ENCODE measurements at places on chromosomes 16 and 17.
A peak's percentile ranks its signal among the peaks of the same experiment; 100 is the strongest.

DNA sequence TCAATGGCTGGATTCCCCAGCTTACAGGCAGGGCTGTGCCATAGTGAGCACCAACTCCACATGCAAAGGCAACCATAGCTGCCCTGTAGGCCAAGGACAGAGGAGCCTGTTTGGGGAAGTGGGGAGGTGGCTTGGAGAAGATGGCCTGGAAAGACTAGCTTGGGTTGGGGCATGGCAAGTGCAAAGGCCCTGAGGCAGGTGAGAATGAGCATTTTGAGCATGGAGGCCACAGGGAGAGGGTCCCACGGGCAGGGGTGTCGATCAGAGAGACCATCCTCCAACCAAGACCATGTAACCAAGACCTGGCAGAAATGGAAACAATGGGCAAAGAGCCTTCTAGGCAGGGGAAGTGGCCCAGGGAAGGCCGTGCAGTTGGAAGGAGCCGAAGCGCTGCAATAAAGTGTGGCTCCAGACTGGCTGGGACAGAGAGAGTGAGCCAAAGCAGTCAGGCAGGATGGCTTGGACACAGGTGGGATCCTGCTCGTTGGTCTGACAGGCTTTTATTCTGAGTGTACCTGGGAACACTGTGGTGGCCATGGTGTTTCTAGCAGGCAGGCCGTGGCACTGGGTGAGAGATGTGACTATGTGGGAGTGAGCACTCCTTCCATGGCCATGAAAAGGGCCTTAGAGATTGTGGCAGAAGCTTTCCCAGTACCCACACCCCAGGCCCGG lies 24.8 kb upstream of the MPRIP start:
- DNase-seq = no peak

- DNase-seq = peak; percentile 78
Measured at GRCh38 chr16:50665128-50665878, 15.8 kb downstream of the SNX20 start.

- no peak for DNase-seq
Measured at GRCh38 chr16:3095869-3096268, 3.2 kb downstream of the ZSCAN10 start.

DNA sequence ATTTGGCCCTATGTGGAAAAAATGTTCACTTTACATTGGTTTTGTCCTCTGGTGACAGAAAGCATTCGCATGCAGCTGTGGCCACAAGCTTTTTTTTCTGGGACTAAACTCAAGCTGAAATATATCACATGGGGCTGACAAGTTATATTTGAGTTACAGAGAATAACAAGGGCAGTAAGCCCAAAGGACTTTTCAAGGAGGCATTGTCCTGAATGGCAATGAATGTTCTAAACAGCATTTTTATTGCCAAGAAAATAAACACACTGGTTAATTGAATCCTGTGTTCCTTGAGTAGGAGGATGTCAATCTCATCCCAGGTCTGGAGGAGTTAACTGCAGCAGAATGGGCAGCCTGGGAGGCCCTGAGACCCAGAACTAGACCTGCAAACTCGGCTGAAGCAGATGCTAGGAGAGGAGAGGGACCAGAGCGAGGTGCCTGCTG lies 114.5 kb downstream of the COPRS start:
- DNase-seq = no peak

- DNase-seq = no peak
Measured at GRCh38 chr17:179066-179432, 2.4 kb downstream of the DOC2B start.

- DNase-seq = peak; percentile 99
Measured at GRCh38 chr17:21286066-21286770, 1.7 kb downstream of the MAP2K3 start.

DNA sequence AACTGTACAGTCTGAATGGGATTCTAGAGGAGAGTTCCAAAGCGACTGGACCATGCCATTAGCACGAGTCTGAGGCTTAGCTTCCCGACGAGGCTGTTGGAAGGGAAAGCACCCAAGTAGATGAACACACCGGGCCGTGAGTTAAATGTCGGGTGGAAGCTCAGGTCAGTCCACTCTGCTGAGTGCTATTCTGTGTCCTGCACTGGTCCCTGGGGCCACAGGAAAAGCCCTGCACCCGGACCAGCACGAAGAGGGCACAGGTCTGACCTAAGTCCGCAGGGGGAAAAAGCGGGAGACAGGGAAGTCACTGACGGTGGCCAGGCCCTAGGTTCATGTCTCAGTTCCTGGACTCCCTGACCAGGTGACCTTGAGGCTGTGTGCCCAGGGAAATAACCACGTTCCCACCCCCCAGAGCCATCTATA lies 44.1 kb upstream of the RBFOX3 start:
- no peak for DNase-seq

GRCh38 chr17:62090021-62090824 lies 25.1 kb upstream of the MED13 start:
- no peak for DNase-seq

DNA sequence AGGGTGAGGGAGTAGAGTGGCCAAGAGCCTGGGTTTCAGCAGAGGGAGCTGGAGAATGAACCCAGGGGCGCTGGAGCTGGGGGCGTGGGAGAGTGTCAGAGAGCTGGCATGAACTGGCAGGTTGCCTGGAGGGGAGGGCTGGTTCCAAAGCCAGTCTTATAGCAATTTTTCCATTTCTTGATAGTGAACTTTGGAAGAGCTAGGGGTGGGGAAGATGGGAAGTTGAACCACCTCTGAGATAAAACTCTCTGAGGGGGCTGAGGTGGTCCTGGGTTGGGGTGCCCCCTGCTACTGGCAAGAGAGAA lies 36.9 kb downstream of the ADGRG5 start:
- no peak for DNase-seq

GRCh38 chr17:76501018-76501826 lies at the start of gene RHBDF2:
TSS of gene RHBDF2 (minus strand) at chr17:76501423. CDS start at chr17:76481524, 19,899 bp downstream.
- DNase-seq = peak; percentile 83

DNA sequence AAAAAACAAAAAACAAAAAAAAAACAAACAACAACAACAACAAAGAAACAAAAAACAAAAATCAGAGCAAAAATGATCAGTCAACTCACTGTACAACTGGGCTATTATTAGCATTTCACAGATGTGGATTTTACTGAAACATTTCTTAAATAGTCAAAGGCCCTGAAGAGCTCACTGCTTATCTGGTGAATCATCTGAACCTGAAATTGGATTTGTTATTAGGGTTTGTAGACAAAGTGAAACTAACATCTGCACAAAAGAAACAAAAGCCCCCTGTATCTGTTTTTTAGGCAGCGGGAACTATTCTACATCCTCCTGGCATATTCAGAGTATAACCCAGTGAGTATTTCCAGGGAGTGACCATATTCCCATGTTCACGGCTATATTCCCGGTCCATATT lies 32.6 kb upstream of the KSR1 start:
- peak; percentile 14 for DNase-seq

GRCh38 chr16:75742424-75743047 lies 16.2 kb upstream of the CPHXL start:
- DNase-seq = peak; percentile 8

DNA sequence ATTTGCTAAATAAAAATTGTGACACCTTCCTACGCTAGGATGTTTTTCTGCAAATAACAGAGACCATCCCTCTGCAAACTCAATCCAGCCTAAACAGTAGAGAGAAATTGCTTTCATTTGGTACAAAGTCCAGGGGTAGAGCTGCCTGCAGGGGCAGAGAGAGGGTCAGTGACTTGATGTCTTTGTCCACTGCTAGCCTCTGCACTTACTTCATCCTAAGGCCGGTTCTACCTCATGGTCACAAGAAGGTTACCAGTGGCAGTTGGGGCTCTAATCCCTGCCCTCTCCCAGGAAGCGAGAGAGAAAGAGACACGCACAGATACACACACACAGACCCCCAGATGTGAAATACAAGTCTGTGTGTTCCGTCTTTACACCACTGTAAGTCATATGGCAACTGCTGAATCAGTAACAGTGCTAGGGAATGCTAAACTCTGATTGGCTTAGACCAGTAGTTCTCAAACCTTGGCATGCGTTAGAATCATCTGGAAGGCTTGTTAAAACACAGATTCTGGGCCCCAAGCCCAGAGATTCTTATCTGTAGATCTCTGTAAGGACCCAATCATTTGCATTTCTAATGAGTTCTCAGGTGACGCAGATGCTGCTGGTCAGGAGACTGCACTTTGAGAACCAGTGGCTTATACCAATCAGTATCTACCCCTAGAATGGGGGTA lies 13.1 kb upstream of the LPCAT2 start:
- DNase-seq = peak; percentile 41

GRCh38 chr16:35746281-35746962 lies 2287.0 kb downstream of the TP53TG3F start:
- DNase-seq = no peak

- DNase-seq = peak; percentile 73
Measured at GRCh38 chr17:27651411-27652345, 20.7 kb downstream of the LGALS9 start.

GRCh38 chr17:15265131-15265530 lies at the start of gene PMP22:
TSS of gene PMP22 (minus strand) at chr17:15265326. CDS start at chr17:15260727, 4,599 bp downstream.
- no peak for DNase-seq

GRCh38 chr16:65981057-65981456 lies 385.4 kb upstream of the CDH5 start:
- DNase-seq = no peak

DNA sequence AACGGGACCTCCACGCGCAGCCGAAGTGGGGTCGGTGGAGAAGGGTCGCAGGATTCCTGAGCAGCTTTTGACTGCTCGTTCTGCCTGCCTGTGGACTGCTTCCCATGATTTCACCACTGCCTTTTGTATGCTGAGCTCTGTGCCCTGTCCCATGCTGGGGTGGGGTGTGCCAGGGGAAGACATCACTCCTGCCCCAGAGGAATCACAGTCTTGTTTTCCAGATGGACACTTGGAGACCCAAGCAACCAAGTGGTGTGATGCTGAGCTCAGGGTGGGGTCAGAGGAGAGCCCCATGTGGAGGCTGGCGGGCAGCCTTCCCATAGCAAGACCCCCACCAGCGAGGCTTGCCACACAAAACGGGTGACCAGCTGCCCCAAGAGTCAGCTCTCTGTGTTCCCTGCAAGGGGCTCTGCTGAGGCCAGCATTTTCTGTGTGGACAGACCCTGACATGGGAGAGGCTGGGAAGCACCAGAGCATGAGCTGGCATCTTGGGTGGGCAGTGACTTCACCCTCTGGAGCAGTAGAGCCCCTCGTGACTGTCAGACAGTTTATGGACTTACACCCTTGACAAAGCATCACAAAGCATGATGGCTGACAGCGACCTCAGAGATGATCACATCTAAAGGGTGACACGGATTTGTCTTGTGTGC lies 111.9 kb downstream of the GNAO1 start:
- DNase-seq = no peak

DNA sequence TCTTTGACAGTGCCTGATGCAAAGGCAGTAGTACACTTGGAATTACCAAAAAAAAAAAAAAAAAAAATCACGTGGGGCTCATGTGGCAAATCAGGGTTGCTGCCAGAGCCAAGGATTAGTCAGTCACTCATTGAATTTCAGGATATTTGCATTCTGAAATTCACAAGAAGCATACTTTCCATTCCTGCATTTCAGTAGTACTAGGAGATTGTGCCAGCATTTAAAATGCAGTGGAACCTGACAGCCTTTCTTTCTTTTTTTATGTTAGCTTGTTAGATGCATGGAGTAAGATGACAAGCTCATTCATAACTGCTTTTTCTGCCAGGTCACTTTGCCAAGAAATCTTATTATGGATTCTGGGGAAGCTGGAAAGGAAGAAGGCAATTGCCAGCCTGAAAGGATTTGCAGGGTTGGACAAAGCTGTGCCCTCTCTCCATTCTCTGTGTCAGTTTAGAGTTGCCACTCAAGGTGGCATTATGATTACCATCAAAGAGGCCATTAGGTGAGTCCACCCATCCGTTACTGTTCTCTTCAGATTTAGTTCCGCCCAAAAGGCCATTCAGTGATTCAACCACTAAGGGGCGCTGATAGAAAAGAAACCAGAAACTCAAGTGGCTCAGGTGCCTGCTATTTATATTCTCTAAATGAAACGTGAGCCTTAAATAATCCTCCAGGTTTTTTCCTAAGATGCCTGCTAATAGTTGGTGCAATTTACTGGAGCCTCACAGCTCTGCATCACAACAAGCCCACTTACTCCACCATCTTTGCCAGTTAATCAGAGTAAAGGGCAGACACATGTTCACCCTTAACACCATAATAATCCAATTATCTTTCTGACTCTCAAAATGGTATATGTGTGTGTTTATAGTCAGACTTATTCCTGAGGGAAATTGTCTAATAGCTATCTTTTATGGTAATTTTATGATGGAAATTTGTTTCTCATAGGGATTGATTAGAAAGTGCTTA lies 59.0 kb downstream of the TANGO6 start:
- DNase-seq = peak; percentile 72

DNA sequence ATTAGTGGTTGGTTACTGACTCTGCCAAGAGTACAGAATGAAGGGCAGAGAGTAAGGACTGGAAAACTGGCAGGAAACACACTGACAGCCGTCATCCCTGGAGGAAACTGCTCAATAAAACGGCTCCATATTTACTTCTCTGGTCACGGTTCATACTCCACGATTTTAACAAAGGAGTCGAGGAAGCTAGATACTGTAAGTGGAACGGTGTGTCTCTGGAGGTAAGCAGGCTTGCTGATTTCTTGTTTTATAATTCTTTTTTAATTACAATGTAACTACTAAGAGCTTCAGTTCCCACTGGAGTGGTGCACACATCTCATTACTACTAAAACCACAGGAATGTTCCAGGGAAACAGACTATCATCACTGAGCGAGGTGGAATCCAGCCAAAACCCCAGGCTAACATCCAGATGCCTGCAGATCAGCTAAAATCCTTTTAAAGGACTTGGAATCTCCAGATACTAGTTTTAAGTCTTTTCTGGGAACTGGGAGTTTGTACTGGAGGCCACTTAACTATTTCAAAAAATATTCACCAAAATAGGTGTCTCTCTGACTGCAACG lies 17.8 kb downstream of the SERPINF1 start:
- DNase-seq = peak; percentile 98

GRCh38 chr16:57859331-57859730 lies 57.0 kb upstream of the KIFC3 start:
- peak; percentile 65 for DNase-seq

DNA sequence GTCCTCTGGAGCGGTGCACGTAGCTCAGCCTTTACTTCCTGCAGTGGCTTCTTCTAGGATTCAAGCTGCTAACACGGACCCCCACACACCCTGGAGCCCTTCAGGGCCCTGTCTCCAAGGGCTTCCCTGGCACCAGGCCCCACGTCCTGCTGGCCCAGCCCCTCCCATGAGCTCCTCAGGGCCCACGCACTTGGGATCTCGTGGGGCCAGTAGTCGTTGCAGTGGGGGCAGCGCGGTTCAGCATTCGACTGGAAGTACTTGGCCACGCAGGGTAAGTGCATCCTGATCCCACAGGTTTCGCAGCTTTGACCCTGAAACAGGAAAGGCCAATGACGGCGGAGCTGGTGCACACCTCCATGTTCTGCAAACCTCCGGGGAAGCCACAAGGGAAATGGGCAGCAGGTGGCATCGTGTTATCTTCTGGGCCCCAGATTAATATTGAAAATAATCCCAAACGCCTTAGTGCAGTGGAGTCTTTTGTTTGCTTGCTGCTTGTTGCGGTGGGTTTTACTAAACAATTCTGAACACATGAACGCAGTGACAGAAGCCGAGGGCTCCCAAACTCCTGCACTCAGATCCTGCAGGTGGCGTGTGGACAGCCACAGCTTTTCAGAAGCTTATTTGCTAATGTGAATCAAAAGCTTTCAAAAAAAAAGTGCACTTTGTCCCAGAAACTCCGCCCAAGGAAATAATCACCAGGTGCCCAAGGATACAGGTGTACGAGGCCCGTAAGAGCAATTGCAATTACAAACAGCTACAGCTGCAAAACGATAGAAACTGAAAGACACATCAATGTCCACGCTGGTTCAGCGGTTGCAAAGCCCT lies 22.4 kb downstream of the KDM8 start:
- no peak for DNase-seq
